CD4-positive, alpha-beta T cell treated with Interleukin-10 for 1 hour (primary cell): ENCODE measurements at places on chromosomes 6 and 20.

DNA sequence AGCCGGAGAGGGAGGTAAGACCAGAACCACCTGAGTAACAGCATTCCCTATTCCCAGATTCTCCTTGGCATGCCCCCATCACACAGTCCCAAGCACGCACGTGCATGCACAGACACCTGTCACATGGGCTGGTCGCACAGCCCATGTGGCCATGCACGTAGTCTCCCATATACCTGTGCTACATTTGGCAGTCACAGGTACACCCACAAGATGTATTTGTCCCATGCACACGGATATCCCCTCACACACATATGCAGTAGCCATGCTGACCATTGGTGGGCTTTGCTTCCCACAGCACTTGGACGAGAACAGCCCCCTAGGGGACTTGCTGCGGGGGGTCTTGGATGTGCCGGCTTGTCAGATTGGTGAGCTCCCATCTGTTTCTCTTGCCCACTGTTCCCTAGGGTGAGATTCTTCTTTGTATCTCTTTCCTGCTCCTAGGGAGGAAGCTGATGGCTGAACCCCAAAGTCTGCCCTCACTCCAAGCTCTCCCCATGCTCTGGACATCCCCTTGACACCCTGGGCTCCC lies 31.9 kb downstream of the PLCG1 start:
- DNase-seq, result no peak

DNA sequence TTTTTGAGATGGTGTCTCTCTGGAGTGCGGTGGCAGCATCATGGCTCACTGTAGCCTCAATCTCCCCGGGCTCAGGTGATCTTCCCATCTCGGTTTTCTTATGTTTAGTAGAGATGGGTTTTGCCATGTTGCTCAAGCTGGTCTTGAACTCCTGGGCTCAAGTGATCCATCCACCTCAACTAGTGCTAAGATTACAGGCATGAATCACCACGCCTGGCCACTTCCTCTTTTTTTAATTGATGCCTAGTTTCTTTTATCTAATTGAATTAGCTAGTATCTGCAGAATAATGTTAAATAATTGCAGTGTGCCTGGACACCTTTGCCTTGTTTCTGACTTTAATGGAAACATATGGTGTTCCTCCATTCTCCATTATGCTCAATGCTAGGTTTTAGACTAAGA lies 38.4 kb upstream of the SLC22A16 start:
- no peak for DNase-seq

GRCh38 chr20:49384437-49385434 lies 97.7 kb downstream of the KCNB1 start:
- DNase-seq, result peak; percentile 52

DNA sequence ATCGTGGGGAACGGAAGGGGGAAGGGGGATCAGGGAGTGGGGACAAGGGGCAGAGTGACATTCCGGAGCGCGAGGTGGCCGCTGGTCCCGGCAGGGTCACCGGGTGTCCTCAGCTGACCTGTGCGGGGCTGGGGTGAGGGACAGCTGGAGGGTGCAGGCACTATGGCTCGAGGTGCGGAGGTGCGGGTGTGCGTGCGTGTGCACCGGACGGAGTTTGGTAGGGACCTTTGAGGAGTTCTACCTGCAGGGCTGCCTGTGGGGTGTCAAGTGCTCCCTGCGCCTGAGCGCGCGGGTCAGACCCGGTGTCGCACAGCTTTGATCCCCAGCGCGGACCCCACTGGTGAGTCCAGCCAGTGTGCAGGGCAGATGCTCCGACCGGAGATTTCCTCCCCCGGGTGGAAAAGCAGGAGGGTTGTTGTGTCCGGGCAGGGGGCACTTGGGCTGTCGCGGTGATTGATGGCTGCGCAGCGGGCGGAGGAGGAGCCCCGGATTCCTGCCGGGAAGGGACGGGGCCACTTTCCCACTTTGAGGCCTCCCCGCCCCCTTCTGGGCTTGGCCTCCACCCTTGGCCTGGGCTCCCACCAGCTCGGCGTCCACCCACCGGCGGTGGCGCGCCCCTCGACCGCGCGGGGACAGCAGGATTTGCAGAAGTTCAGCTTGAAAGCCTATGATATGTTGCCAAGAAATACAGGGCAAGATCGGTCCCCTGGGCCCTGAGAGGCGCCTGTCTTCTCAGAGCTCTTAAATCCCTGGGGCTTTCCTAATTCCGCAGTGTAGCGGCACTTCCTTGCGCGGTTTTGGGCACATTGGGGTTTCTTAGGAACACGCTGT lies 658 bp downstream of the RIN2 start:
- no peak for DNase-seq

GRCh38 chr20:41340327-41341055 lies at the start of gene LPIN3:
Gene LPIN3 (plus strand): TSS chr20:41340821. CDS start chr20:41345804, 4,983 bp downstream.
- peak; percentile 64 for DNase-seq

DNA sequence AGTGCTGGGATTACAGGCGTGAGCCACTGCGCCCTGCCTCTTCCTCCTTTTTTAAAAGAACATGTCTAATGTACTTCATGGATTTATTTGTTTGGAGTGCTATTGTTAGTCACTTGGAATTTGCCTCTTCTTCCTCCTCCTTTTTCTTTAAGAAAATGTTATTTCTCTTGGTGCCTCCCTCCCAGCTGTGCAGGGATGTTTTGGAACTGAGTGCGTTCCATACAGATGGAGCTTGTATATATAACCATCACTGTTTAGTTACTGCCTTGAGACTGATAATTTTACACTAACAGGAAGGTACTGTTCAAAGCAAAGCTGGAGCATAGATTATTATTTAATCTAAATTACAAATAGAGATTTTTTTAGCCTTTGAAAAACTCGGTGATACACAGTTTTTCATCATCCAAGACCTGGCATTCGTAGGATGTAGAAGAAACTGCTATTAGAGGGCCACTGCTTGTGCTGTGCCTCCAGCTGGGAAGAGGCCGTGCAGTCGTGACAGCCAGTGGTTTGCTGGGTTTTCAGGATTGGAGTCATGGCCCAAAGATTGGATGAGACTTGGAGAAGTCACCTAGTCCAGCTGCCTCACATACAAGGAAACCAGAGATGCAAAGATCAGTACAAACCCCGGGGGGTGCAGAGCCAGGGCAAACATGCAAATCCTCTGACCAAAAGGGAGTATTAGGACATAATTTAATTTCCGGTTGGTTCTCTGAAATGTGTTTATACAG lies 123.1 kb downstream of the PLEKHG1 start:
- DNase-seq, result no peak

GRCh38 chr20:55415567-55416142 lies 589.7 kb downstream of the CBLN4 start:
- DNase-seq, result no peak

DNA sequence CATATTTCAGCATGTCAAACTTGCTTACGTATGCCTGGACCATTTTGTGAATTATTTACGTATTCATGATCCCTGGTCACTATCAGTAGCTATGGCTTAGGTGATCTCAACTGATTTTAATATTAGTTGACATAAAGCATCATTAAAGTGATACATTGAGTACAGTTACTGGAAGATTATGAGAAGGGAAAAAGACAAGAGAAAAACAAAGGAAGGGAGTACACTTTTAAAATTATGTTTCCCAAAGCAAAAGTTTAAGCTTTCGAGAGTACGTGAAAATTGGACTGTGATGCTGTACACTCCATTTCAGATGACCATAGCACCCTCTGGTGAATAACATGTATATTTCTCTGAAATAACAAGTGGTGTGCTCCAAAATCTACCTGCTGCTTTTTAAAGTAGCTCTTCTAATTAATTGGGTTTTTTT lies 215.0 kb upstream of the HSF2 start:
- no peak for DNase-seq

GRCh38 chr6:3393836-3394202 lies 63.0 kb downstream of the SLC22A23 start:
- no peak for DNase-seq

- no peak for DNase-seq
Measured at GRCh38 chr20:6467562-6467961, 299.9 kb upstream of the BMP2 start.

DNA sequence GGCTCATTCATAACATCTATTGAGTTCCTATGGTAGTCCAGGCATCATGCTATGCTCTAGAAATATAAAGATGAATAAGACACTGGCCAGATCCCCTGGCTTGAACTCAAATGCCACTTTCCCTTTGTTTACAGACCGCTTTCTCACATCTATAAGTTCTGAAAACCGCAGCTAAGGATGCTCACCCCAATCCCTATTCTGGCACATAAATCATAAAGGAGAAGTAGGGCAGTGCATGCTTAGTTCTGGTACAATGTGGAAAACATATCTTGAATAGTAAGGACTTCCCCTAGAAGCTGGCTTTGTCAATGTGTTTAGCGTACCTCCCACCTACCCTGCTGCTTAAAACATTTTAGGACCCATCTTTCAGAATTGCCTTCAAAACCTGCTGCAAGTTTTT lies 26.4 kb downstream of the MRS2 start:
- DNase-seq, result no peak

DNA sequence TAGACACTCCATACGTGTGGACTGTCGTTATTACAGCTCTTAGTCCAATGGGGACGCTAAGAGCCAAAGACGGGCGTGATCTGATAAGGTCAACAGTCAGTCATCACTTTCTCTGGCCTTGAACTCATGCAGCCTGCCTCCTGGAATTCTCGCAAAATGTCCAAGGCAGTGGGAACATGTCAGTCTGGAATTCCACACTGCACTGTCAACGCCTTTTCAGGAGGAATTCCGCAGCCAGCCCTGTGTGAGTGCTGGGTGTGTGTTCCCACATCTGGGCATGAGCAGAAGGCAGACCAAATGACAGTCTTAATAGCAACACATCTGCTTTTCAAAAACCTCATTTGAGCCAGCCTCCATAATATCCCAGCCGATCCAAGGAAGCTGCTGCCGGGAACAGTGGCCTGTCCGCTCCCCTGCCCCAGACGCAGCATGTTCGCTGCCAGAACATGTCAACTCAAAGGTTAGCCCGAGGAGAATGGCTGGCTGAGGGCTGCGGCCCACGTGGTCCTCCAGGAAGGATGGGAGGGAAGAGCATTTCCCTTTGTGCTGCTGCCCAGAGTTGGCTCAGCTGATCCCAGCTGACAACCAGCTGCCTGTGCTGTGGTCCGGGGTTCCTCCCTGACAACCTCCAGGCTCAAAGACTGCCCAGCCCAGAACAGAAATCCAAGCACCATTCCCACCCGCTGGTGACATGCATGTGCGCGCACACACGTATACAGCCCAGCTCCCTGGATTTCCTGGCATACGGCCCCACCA lies 103.1 kb downstream of the SULF2 start:
- no peak for DNase-seq

DNA sequence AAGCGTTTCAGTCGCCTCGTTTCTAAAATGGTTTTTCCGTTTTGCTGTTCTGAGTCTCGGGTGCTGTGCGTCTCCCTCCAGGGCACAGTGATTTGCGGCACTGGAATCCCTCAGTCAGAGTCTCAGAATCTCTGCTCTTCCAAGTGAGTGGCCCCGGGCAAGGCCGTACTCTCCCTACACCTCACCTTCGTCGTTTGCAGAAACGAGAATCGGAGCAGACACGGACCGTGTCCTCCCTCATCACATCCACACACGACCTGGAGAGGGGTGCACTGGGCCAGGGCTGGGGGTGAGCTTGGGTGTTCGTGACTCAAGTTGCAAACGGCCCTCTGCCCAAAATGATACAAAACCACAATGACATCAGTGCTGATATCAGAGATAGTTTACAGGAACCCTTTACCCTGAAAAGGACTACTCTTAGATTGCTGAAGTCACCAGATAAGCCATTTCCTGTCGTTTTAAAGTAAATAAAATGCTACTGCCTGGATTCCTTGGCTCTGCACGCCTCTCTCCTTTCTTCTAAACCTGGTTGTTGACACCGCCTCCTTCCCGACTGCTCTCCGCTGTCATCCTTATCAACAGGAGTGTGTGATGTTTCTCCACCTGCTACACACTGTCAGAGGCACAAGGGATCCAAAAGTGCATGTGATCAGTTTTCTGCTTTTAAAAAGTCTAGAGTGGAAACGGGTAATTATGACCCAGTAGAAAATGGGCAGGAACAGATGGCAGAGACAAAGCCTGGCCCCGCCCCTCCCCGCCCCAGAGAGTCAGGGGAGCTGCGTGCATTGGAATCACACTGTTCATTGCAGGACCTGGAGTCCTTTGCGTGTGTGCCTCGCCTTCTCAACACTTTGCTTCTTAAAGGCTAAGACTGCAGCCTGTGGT lies 38.4 kb downstream of the KIF25 start:
- DNase-seq, result no peak

- no peak for DNase-seq
Measured at GRCh38 chr20:8361006-8361652, 229.1 kb downstream of the PLCB1 start.

GRCh38 chr6:94127716-94128115 lies 708.4 kb upstream of the EPHA7 start:
- DNase-seq, result no peak

GRCh38 chr20:1376408-1377270 lies 16.2 kb downstream of the FKBP1A start:
- no peak for DNase-seq

DNA sequence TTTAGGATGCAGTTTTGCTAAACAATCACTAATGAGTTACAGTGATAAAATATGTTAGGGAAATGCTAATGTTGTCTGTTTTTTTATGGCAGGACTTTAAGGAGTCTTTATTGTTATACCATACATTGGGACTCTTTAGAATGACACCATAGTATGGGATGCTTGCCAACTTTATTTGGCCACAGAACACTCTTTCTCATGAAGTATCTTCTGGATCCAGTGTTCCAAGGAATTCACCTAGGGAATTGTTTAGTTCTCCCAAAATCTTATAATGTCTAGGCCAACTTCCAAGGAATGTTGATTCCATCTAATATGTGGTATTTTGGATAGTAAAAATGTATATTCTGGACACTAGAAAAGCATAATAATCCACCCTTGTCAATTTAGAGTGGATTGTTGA lies 3.3 kb downstream of the RIN2 start:
- DNase-seq, result no peak

- no peak for DNase-seq
Measured at GRCh38 chr6:82095091-82095490, 152.5 kb downstream of the IBTK start.

DNA sequence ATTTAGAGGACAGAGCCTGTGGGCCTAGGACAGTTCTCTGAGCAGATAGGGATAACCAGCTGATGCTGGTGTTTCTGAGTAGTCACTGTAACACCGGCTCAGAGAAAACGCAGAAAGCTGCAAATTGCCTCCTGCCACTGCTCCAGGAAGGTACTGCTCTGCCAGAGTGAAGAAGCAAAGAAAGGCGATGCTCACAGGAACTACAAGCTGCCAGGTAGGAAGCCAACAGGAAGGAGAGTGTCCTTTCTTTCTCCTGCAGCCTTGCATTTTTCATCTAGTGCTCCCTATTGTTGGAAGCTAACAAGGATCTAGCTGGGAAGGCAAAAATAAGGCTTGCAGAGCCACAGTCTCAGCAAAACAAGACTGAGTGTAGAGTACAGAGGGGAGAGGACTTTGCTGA lies 70.7 kb upstream of the RAB32 start:
- DNase-seq, result no peak
